Endodermal cell (in vitro differentiated cells): ENCODE measurements at places on chromosomes 12 and 14. TPM values are rescaled to one million over a fixed set of nuclear protein-coding genes. Genes with fewer than 3 reads are reported as not detected.

DNA sequence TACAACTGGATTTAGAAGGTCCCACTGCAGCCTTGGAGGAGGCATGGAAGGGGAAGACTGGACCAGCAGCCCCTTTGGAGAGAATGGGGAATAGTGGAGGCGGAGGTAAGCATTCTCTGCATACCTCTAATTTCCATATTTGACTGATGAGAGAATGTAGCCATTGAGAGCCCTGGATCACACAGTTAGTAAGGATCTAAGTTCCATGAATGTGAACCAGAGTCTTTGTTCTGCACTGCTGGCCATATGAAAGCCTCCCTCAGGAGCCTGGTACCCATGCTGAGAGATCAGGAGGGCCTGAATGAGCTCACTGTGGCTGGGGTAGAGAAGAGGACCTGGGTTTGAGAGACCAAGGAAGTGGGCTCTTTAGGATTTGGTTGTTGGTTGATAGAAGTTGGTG, 192.1 kb downstream of the TMEM132C start:
- H3K27me3 ChIP-seq = no peaks in the 10 kb centered on the region
- H3K36me3 ChIP-seq = no peaks in the 10 kb centered on the region
- no peak overlapping the region for H3K4me3 ChIP-seq

DNA sequence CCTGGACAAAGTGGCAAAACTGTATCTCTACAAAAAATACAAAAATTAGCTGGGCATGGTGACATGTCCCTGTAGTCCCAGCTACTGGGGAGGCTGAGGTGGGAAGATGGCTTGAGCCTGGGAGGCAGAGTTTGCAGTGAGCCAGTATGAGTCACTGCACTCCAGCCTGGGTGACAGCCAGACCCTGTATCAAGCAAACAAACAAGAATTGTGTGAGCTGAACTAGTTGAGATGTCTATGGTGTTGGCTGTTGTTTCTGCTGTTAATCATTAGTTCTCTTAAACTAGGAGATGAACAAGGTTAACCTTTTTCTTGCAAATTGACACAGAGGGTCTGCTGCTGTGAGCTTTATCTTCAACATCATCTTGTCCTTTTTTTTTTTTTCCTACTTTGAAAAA, 23.6 kb downstream of the RASSF3 start:
- H3K4me1 ChIP-seq = peaks cover 7% of the 10 kb centered on the region
- no peaks in the 10 kb centered on the region for H3K27me3 ChIP-seq
- H3K36me3 ChIP-seq = peaks cover 4% of the 10 kb centered on the region
- DNase-seq = peak; percentile 66
- H3K27ac ChIP-seq = no peak overlapping the region

DNA sequence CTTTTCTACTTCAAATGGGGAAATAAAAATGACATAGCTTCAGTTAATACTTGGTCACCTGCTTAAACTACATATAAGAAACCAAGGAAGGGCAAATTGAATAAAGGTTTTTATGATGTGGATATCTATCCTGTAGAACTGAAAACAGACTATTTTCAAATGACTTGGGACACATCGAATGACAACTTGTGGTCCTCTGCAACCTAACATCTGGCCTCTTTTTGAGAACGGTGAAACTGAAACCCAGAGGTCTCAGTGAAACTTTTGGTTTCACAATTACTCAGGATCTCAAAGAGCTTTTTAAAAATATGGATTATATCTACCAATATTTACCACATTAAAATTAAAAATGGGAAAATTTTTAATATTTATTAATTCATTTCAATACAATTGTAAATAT, 65.2 kb downstream of the PPP2R5E start:
- peaks cover 3% of the 10 kb centered on the region for H3K4me1 ChIP-seq
- no peak overlapping the region for H3K4me3 ChIP-seq
- no peak for DNase-seq
- H3K36me3 ChIP-seq = no peaks in the 10 kb centered on the region

DNA sequence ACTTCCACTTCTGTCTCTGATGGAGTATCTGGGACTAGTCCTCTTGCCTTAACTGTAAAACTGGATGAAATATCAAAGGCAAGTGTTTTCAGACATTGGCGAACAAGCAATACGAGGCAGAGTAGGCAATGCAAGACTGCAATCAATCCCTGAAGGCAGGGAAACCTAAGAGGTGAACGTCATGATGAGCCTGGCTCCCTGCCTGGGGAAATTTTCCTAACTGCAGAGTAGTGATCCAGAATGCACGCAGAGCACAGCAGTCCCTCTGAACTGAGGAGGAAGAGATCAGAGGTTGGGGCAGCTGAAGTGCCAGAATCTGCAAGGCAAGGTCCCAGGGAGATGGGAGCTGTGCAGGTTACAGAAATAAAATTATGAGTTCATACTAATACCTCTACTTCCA, 18.5 kb downstream of the BHLHE41 start:
- peak; percentile 37 for DNase-seq
- H3K4me3 ChIP-seq = no peak overlapping the region
- H3K4me1 ChIP-seq = peaks cover 10% of the 10 kb centered on the region
- no peak overlapping the region for H3K27ac ChIP-seq
- no peaks in the 10 kb centered on the region for H3K36me3 ChIP-seq

DNA sequence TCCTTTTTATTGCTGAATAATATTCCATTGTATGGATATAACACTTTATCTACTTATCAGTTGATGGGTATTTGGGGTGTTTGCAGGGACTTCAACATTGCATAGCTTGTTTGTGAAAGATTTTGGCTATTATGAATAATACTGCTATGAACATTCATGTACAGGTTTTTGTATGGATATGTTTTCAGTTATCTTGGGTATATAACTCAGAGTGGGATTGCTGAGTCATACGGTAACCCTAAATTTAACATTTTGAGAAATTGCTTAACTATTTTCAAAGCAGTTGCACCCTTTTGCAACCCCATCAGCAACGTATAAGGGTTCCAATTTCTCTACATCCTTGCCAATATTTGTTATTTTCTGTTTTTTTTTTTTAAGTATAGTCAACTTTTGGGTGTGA, 27.3 kb upstream of the HELB start:
- peaks cover 4% of the 10 kb centered on the region for H3K4me1 ChIP-seq
- DNase-seq = no peak
- H3K4me3 ChIP-seq = no peak overlapping the region
- no peak overlapping the region for H3K27ac ChIP-seq
- H3K27me3 ChIP-seq = no peaks in the 10 kb centered on the region

GRCh38 chr12:14157088-14157747, 175.8 kb upstream of the GRIN2B start:
- no peaks in the 10 kb centered on the region for H3K36me3 ChIP-seq
- H3K4me3 ChIP-seq = no peak overlapping the region
- H3K27me3 ChIP-seq = no peaks in the 10 kb centered on the region
- no peak overlapping the region for H3K27ac ChIP-seq

GRCh38 chr12:111978545-111978944, 34.4 kb downstream of the TMEM116 start:
- no peaks in the 10 kb centered on the region for H3K4me1 ChIP-seq
- H3K4me3 ChIP-seq = no peak overlapping the region
- H3K27ac ChIP-seq = no peak overlapping the region
- no peaks in the 10 kb centered on the region for H3K36me3 ChIP-seq
- no peaks in the 10 kb centered on the region for H3K27me3 ChIP-seq

- H3K27me3 ChIP-seq = no peaks in the 10 kb centered on the region
- DNase-seq = no peak
- H3K36me3 ChIP-seq = no peaks in the 10 kb centered on the region
- H3K4me3 ChIP-seq = peak overlapping the region; percentile 88
Measured at GRCh38 chr14:93331728-93332396, 974 bp downstream of the BTBD7 start.

GRCh38 chr12:14874882-14875281, 10.8 kb downstream of the MGP start:
- no peaks in the 10 kb centered on the region for H3K4me1 ChIP-seq
- no peak overlapping the region for H3K27ac ChIP-seq
- no peaks in the 10 kb centered on the region for H3K36me3 ChIP-seq
- no peak for DNase-seq

GRCh38 chr14:92466059-92466458, 47.5 kb upstream of the RIN3 start:
- H3K4me1 ChIP-seq = no peaks in the 10 kb centered on the region
- H3K27ac ChIP-seq = no peak overlapping the region
- H3K27me3 ChIP-seq = no peaks in the 10 kb centered on the region
- no peaks in the 10 kb centered on the region for H3K36me3 ChIP-seq

- DNase-seq = no peak
- no peaks in the 10 kb centered on the region for H3K27me3 ChIP-seq
- H3K4me3 ChIP-seq = no peak overlapping the region
- no peaks in the 10 kb centered on the region for H3K4me1 ChIP-seq
- no peak overlapping the region for H3K27ac ChIP-seq
Measured at GRCh38 chr12:125835852-125836251, 770.6 kb downstream of the AACS start.

The NAV3 gene
- total RNA-seq = 0.20 to 0.86 TPM (median 0.38 TPM) in 3 replicates

DNA sequence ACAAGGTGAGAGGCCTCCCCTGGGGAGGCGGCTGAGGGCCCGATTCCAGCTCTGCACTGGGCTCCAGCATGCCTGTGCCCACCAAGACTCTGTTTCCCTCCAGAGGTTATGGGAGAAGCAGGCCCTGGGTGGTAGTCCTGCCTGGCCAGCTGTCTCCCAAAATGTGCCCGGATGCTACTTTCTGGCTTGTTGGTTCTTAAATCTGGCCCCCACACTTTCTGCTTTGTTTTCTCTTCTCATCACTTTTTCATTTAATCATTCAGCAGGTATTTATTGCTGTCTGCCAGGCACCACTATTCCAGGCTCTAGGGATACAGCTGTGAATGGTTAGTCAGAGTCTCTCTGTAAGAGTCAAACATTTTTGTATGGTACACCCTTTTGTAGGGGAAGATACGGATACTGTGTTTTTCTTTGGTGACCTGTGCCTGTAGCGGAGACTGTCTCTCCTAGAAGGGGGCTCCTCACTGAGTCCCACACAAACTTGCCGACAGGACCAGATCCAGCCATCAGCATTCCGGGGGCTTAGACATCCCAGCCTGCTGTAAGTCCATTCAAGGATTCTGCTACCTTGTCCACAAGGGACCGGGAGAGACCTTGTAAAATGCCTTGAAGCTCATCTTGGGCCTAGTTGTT, 3.8 kb downstream of the DHRS2 start:
- DNase-seq = peak; percentile 7
- no peaks in the 10 kb centered on the region for H3K27me3 ChIP-seq
- H3K27ac ChIP-seq = no peak overlapping the region
- H3K4me1 ChIP-seq = no peaks in the 10 kb centered on the region

DNA sequence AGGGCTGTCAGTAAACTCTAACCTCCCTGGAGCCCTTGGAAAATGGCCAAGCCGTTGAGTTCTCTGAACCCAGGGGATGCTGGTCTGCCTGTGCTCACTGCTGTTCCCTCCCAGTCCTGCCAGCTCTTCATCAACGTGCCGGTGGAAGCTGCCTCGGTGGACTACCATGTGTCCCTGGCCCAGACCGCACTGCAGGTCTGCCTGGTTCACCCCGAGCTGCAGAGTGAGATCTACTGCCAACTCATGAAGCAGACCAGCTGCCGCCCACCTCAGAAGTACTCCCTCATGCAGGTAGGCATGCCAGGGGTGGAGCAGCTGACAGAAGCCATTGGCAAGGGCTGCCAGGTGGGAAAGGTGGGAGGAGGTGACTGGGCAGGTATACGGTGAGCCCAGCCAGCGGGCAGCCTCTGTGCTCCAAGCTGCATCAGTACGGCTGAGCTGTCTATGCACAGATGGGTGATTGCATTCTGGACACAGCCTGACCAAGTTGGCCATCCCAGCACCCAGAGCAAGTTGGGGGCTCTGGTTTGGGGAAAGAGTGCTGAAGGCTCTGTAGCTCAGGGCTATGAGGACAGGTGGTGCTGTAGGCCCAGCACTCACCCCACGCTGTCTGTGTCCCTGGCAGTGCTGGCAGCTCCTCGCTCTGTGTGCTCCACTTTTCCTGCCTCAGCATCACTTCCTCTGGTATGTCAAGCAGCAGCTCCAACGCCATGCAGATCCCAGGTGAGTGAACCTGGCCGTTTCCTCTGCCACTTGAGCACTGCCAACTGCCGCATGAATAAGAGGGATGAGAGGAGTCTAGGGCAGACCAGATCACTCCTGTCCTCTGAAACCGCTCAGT, 21.9 kb downstream of the PIGH start:
- no peak overlapping the region for H3K27ac ChIP-seq
- H3K4me1 ChIP-seq = no peaks in the 10 kb centered on the region
- H3K36me3 ChIP-seq = peaks cover 13% of the 10 kb centered on the region
- no peak for DNase-seq
- no peaks in the 10 kb centered on the region for H3K27me3 ChIP-seq
- H3K4me3 ChIP-seq = no peak overlapping the region

DNA sequence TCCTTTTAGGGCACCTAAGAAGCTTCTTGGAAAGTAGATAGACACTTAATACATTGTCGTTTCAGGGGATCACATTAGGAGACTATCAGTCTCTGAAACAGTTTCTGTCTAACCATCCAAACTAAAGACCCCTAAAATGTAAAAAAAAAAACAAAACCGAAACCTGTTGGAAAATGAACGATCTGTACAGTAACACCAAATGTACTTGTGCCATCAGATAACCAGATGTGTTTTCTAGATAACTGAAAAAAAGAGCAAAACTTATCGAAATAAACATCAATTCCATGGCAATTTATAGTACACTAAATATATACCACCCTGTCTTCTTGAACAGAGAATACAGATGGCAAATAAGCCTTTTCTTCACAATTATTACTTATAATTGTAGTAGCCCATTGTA, 2.1 kb downstream of the LDHB start:
- peaks cover 50% of the 10 kb centered on the region for H3K36me3 ChIP-seq
- H3K27ac ChIP-seq = no peak overlapping the region
- H3K4me3 ChIP-seq = peak overlapping the region; percentile 95
- H3K27me3 ChIP-seq = no peaks in the 10 kb centered on the region
- no peaks in the 10 kb centered on the region for H3K4me1 ChIP-seq

The UBR7 gene
- total RNA-seq = 14.1 to 25.6 TPM (median 23.5 TPM) in 3 replicates

DNA sequence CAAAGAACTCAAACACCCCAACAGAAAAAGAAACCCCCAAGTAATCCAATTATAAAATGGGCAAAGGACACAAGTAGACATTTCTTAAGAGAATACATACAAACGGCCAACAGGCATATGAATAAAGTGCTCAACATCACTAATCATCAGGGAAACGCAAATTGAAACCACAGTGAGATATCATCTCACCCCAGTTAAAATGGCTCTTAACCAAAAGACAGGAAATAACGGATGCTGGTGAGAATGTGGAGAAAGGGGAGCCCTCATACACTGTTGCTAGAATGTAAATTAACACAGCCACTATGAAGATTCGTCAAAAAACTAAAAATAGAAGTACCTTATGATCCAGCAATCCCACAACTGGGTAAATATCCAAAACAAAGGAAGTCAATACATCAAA, 52.4 kb downstream of the CLMN start:
- H3K36me3 ChIP-seq = no peaks in the 10 kb centered on the region
- no peaks in the 10 kb centered on the region for H3K4me1 ChIP-seq
- no peak for DNase-seq
- no peak overlapping the region for H3K4me3 ChIP-seq
- H3K27me3 ChIP-seq = no peaks in the 10 kb centered on the region

The KRT82 gene
- total RNA-seq = not detected in 2 replicates

The SERPINA9 gene
- total RNA-seq = not detected in 2 replicates

The OR4K13 gene
- not detected in 2 replicates for total RNA-seq

The C12orf60 gene
- 2.5 and 3.3 TPM in 2 replicates for total RNA-seq

The SPRYD4 gene
- 2.0 to 3.3 TPM (median 2.9 TPM) in 3 replicates for total RNA-seq

DNA sequence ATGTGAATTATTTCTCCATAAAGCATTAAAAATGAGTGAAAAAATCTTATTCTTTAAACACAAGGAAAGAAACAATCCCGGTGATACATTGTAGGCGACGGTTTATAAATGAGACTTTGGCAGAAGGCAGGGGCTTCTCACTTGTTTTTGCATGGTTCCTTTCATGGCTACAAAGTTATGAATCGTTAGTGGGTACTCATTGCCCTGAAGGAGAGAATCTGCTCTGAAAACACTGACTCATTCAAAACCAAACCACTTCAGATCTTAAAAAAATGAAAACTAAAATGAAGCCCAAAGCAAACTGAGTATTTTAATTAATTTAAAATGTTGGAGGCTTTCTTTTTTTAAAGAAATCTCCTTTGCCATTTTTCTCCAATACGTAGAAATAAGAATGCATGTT, 41.4 kb upstream of the AMIGO2 start:
- no peaks in the 10 kb centered on the region for H3K27me3 ChIP-seq
- no peak for DNase-seq
- H3K4me1 ChIP-seq = no peaks in the 10 kb centered on the region
- H3K4me3 ChIP-seq = no peak overlapping the region
- no peaks in the 10 kb centered on the region for H3K36me3 ChIP-seq
